Effector memory CD8-positive, alpha-beta T cell (primary cell): ENCODE measurements at places on chromosomes 4 and X.

DNA sequence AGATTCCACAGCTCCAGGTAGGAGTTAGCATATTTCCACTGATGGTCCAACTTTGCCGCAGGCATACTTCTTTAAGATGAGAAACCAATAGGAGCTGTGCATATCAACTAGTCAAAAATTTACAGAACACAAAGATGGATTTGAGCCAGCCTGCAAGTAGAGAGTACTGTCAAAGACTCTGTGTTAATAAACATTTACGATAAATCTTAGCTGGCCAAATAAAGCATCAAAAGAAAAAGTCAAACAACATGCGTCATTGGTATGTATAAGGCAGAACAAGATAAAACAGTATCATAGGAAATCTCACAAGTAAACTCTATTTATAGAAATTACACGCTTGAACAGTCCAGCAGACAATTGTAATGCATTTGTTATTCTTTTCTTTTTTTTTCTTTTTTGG lies 907.4 kb upstream of the AGA start:
- DNase-seq: no peak

DNA sequence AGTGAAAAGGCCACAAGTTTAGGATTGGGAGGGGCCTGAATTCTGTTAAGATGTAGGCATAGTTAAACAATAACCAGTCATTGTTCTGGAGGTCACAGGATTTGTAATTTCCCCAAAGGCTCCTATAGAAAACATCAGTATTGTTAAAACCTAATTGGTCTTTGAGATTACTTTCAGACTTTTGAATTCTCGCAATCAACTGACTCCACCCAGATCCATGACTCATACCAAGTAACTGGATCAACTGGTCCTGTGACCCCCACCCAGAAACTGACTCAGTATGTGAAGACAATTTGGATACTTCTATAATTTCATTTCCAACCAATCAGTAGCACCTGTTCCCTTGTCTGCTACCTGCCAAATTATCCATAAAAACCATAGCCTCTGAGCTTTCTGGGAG lies 28.4 kb downstream of the MAGEB16 start:
- no peak for DNase-seq

GRCh38 chr4:3190549-3190948 lies 58.4 kb upstream of the MSANTD1 start:
- no peak for DNase-seq

GRCh38 chr4:111952688-111953087 lies 192.6 kb upstream of the FAM241A start:
- no peak for DNase-seq

GRCh38 chr4:186701273-186701672 lies 22.4 kb downstream of the FAT1 start:
- DNase-seq: no peak

- no peak for DNase-seq
These were observed 33.9 kb upstream of the HPF1 start for GRCh38 chr4:169791527-169792156.
